Stomach (tissue), 19 donors: ENCODE measurements at places on chromosomes 4 and X. TPM values are rescaled to one million over a fixed set of nuclear protein-coding genes. Genes with fewer than 3 reads are reported as not detected.

DNA sequence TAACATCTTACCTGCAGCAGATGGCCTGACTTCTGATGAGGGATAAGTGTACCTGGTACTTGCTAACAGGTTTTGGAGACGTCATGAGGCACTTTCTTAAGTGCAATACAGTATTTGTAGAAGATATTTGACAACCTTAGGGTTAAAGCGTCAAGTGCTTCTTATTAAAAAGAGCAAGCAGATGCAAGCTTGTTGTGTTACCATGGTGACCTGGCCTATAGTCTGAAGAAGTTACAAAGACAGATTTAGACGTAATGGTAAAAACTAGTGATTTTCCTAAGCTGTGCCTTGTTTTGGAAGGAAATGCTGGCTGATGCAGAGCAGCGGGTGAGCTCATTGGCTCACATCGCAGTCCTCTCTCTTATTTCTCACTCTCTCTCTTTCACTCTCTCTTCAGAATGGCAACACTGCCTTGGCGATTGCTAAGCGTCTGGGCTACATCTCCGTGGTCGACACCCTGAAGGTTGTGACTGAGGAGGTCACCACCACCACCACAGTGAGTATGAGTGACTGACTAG lies 243.6 kb downstream of the ANK2 start:
- no peaks in the 10 kb centered on the region for H3K36me3 ChIP-seq
- H3K27ac ChIP-seq = peak overlapping the region; percentile 48
- no peaks in the 10 kb centered on the region for H3K27me3 ChIP-seq
- DNase-seq = no peak
- H3K4me1 ChIP-seq = no peaks in the 10 kb centered on the region

DNA sequence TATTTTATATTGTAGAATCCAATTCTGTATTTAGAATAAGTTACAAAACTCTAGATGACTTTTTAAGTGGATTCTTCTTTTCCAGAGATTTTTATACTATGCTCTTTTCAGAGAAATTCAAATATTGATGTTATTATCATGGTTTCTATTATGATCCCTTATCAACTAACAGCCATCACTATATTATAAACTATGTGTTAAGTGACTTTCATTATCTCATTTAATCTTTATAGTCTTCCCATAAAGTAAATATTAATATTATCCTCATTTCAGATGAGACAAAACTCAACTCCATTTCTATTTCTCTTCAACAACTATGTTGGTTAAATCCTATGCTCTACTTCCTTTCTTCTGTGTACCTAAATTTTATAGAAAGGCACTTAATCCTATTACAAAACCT lies 132.6 kb downstream of the ANKRD50 start:
- H3K27me3 ChIP-seq = no peaks in the 10 kb centered on the region

- no peak overlapping the region for H3K4me3 ChIP-seq
- H3K36me3 ChIP-seq = no peaks in the 10 kb centered on the region
- no peaks in the 10 kb centered on the region for H3K27me3 ChIP-seq
- H3K27ac ChIP-seq = no peak overlapping the region
Measured at GRCh38 chr4:125826801-125827695, 512.3 kb downstream of the FAT4 start.

GRCh38 chr4:113043591-113043990 lies 5.9 kb upstream of the ANK2 start:
- no peaks in the 10 kb centered on the region for H3K4me1 ChIP-seq
- no peak overlapping the region for H3K4me3 ChIP-seq
- DNase-seq = no peak
- H3K27ac ChIP-seq = no peak overlapping the region
- H3K36me3 ChIP-seq = no peaks in the 10 kb centered on the region

- DNase-seq = no peak
- no peaks in the 10 kb centered on the region for H3K27me3 ChIP-seq
- no peak overlapping the region for H3K27ac ChIP-seq
- no peaks in the 10 kb centered on the region for H3K4me1 ChIP-seq
- H3K4me3 ChIP-seq = no peak overlapping the region
- no peaks in the 10 kb centered on the region for H3K36me3 ChIP-seq
Measured at GRCh38 chrX:36543499-36543898, 464.7 kb upstream of the FAM47C start.

- H3K27ac ChIP-seq = no peak overlapping the region
- H3K27me3 ChIP-seq = no peaks in the 10 kb centered on the region
- no peak for DNase-seq
- H3K36me3 ChIP-seq = no peaks in the 10 kb centered on the region
- H3K4me1 ChIP-seq = peaks cover 11% of the 10 kb centered on the region
Measured at GRCh38 chr4:184216515-184216914, 1.2 kb downstream of the ENPP6 start.

GRCh38 chr4:125917559-125917958 lies 602.8 kb downstream of the FAT4 start:
- no peaks in the 10 kb centered on the region for H3K4me1 ChIP-seq
- no peak for DNase-seq
- H3K4me3 ChIP-seq = no peak overlapping the region
- H3K36me3 ChIP-seq = no peaks in the 10 kb centered on the region
- no peak overlapping the region for H3K27ac ChIP-seq

- no peaks in the 10 kb centered on the region for H3K4me1 ChIP-seq
- H3K27me3 ChIP-seq = no peaks in the 10 kb centered on the region
- no peak for DNase-seq
Measured at GRCh38 chrX:136794080-136794479, 13.3 kb upstream of the ARHGEF6 start.

- no peak overlapping the region for H3K27ac ChIP-seq
- no peaks in the 10 kb centered on the region for H3K27me3 ChIP-seq
- no peak for DNase-seq
- H3K36me3 ChIP-seq = no peaks in the 10 kb centered on the region
Measured at GRCh38 chr4:182216005-182216404, 27.2 kb upstream of the TENM3 start.

- peaks cover 33% of the 10 kb centered on the region for H3K4me1 ChIP-seq
- H3K27ac ChIP-seq = peak overlapping the region; percentile 86
- no peaks in the 10 kb centered on the region for H3K27me3 ChIP-seq
- DNase-seq = peak; percentile 27
Measured at GRCh38 chrX:9340598-9341290, 124.1 kb upstream of the TBL1X start.

DNA sequence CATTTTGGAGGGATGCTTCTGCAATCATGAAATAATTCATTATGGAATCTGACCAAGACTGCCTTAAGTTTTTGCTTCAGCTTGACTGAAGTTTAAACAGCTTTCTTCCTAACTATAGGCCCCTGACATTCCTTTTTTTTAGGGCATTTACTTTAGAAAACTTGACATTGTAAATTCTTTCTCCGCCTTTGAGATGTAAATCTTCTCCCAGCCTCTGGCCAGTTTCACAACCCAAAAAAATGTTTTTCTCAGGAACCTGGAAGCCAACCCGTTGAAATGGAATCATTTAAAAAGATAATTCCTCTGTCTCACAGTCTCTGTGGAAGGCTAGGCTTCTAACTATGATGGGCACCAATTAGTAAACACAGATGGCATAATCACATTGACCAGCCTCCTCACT lies 710.4 kb upstream of the PABPC4L start:
- DNase-seq = no peak
- no peak overlapping the region for H3K27ac ChIP-seq
- H3K4me3 ChIP-seq = no peak overlapping the region
- no peaks in the 10 kb centered on the region for H3K36me3 ChIP-seq

The RAB9B gene
- total RNA-seq = 11.0 TPM

The ANXA10 gene
- not detected for total RNA-seq

The REELD1 gene
- not detected for total RNA-seq

The PPARGC1A gene
- total RNA-seq = 78.8 TPM

The DDX60 gene
- total RNA-seq = 12.3 TPM

The GUCY1B1 gene
- total RNA-seq = 14.8 TPM
